ENCODE measurements at places on chromosomes 2 and 18. TPM values are rescaled to one million over a fixed set of nuclear protein-coding genes. Genes with fewer than 3 reads are reported as not detected.

GRCh38 chr18:1665079-1665478, 760.4 kb downstream of the ADCYAP1 start:
- ATAC-seq: peak; percentile 83

- ATAC-seq: peak; percentile 36
These were observed 12.1 kb downstream of the TGFA start for GRCh38 chr2:70541481-70542020.

DNA sequence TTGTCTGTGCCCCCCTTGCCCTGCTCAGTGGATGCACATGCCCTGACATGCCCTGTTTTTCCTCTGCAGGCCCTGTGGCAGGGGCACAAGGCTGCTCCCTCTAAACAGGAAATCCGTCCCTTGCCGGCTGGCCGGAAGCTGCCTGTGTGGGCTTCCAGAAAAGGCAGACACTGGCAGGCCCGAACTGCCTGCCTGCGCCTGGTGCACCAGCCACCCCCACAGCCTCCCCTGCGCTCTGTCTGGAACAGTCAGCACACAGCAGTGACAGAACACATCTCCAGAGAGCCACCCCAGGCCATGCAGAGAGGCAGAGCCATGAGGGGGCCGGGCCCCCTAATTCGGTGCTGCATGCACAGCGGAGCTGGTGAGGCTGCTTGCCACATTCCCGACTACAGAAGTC, 33.5 kb downstream of the LOXHD1 start:
- no peak for ATAC-seq

DNA sequence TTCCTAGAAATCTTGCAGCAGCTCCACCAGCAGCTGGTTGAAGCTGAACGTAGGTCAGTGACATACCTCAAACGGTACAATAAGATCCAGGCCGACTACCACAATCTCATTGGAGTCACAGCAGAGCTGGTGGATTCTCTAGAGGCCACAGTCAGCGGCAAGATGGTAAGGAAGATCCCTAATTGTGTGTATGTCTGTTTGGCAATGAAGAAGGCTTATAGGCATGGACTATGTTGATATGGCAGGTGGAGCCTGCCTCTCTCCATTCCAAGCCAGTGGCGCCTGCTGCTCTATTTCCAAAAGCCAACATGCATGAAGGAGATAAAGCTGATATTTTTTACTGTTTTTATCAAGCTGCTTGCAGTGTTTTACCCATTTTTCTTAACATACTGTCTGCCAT, 36.8 kb downstream of the ARMC9 start:
- ATAC-seq: no peak

- ATAC-seq: no peak
These were observed 198.1 kb downstream of the PDE1A start for GRCh38 chr2:182228741-182229140.

DNA sequence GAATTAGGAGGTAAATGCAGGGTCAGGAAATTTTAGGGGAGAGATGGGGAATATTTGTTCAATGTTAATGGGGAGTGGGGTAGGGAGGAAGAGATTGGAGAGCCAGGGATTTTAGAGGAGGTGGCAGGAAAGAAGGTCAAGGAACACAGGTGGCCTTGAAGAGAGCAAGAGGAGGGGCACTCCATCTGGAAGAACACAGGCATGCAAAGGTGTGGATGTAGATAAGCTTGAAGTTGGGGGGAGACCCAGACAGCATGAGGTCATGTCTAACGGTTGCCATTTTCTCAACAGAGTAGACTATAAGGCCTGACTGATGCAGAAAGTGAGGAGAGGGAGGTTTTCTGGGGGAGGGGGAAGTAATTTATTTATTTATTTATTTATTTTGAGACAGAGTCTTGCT, 77.5 kb downstream of the MAIP1 start:
- ATAC-seq: no peak

- ATAC-seq: no peak
These were observed 173.7 kb downstream of the PRKCE start for GRCh38 chr2:45825001-45825651.

DNA sequence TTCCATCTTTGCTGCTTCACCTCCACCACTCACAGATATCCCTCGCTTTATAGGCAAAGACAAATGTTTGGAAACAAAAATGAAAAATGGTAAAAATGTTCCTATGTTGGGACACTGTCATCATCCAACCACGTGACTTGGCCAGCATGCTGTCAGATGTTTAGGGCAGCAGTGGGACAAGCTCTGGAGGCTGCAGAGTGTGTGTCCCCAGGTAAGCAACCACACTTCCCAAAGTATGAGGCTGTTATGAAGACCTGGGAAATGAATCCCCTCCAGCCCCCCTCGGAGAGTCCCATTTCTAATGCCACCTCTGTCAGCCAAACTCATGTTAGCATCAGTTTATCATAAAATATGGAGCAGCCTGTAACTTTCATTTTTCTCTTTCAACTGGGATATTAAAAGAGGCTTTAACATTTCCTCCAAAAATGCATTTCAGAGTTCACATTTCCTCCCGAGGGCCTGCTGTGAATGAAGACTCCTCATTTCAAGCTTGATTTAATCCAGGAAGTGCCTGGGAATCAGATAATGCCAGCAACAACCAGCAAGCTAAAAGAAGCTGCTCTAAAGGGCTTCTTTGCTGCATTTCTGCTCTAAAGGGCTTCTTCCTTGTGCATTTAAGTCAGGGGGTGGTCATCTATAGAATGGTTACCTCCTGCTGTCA, 66.2 kb downstream of the APOB start:
- no peak for ATAC-seq

- ATAC-seq: no peak
These were observed 12.4 kb upstream of the XPO1 start for GRCh38 chr2:61550375-61551209.

DNA sequence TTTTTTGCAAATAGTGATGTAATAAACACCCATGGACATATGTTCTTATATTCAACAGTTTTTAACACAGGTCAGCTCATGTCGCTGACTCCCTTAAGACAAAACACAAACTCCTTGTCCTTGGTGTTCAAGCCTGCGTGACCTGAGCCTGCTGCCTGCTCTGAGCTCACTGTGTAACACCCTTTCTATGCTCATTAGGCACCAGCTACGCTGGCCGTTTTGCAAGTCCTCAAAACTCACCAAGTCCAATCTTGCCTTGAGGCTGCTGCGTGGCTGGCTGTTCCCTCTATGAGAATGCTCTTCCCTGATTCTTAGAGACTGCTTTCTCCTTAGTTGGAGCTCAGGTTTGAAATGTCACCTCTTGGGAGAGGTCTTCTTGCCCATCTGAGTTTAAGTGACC, 100.5 kb upstream of the GLI2 start:
- no peak for ATAC-seq

DNA sequence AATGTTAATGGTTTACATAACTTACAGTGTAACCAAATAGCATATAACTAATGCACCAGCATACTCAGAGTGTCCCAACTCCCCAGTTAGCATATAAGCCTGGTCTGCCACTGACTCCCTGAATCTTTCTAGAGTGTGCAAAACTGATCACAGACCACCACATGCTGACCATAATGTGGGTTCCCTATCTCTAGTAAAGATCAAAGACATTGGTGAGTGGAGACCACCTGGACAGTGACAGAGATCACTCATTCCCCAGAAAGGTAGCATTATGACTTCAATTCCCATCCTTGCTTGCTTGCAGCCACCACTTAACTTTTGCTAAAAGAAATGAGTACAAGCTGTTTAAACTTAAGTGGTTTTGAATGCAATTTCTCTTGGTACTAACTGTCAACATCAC, 39.0 kb downstream of the KANSL1L start:
- no peak for ATAC-seq

- no peak for ATAC-seq
These were observed 425.9 kb upstream of the SLC8A1 start for GRCh38 chr2:40877734-40878288.

- ATAC-seq: no peak
These were observed 49.2 kb downstream of the MYOM1 start for GRCh38 chr18:3170441-3171161.

- no peak for ATAC-seq
These were observed 72.9 kb downstream of the HS6ST1 start for GRCh38 chr2:128245813-128246212.

GRCh38 chr2:195495966-195496365, 161.1 kb upstream of the SLC39A10 start:
- ATAC-seq: no peak

- no peak for ATAC-seq
These were observed 304.6 kb upstream of the FAM98A start for GRCh38 chr2:33903701-33904100.

DNA sequence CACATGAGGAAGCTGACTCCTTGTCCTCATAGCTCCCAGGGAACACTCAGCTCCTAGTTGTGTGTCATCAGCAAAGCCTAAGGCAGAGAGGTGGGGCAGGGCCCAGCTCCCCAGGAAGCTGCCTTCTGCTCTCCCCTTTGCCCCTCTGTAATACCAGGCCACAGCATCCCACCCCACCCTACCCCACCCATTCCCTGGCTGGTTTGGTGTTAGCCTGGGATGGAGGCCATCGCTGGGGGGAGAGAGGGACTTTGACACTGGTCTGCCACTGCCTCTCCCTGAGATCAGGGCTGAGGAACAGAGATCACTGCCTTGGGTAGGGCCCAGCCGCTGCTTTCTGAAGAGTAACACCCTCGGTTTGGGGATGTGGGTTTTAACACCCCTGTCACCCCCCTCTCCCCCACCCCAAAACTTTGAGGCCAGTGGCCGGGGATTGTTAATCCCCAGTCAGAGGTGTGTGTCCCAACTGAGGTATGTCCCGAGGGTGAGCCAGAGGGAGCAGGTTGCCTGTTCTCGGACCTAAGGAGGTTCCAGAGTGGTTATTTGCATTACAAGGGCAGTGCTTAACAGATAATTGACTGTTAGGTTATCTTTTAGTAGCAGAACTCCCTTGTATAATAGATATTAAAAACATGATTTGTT, 41.4 kb downstream of the TET3 start:
- ATAC-seq: no peak

- ATAC-seq: no peak
These were observed 6.9 kb downstream of the ZNF516 start for GRCh38 chr18:76488190-76488589.

DNA sequence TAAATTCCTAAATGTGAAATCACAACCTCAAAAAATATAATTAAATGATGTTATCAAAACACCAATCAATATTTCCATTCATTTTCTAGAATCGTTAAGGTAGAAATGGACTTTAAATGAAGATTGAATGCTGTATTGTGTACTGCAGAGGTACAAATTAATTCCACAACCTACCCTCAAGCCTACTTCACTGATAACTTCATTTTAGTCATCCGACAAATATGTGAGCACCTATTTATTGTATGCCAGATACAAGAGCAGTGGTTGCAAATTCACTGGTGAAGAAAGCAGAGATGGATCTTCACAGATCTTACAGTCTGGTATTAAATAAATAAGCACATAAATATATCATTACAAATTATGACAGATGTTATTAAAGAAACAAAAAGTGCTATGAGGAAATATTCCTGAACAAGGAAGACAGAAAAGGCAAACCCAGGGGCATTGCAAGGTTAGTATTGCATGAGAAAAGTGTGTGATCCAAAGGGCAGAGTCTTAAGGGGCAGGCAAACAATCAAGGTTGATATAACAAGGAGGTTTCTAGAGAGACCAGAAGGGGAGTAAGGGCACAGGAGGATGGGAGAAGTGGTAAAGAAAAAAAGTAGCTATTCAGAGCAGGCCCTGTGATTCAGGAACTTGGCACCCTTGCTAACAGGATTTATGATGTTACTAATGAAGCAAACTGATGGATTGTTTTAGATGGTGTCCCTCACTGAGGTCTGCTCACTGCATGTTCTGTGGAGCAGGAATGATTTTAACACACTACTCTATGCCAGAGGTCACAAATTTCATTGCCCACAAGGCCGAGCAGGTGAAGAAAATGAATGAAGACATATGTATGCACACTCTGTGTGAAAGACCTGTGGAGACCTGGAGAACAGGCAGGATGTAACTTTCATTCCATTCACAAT, 128.0 kb upstream of the CCDC150 start:
- ATAC-seq: no peak

- ATAC-seq: no peak
These were observed 898.3 kb downstream of the CPS1 start for GRCh38 chr2:211454679-211455078.

DNA sequence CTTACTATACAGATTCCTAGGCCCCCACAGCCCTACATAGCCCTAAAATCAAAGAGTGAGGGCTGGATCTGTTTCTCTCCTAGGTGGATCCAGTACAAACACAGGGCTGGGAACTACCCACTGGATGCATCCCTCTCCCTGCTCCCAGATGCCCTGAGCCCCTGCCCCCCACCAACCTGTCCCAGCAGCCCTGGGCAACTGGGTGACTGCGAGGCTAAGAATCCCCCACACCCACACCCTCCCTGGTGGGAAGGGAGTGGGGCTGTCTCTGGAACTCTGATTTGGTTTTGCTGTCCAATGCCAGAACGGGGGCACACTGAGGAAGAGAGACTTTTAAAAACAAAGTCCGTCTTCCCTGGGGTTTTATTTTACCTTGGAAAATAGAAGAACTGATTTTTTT, 113.1 kb downstream of the SMAD7 start:
- no peak for ATAC-seq

GRCh38 chr2:197513915-197514314, 2.0 kb upstream of the MOB4 start:
- ATAC-seq: no peak

DNA sequence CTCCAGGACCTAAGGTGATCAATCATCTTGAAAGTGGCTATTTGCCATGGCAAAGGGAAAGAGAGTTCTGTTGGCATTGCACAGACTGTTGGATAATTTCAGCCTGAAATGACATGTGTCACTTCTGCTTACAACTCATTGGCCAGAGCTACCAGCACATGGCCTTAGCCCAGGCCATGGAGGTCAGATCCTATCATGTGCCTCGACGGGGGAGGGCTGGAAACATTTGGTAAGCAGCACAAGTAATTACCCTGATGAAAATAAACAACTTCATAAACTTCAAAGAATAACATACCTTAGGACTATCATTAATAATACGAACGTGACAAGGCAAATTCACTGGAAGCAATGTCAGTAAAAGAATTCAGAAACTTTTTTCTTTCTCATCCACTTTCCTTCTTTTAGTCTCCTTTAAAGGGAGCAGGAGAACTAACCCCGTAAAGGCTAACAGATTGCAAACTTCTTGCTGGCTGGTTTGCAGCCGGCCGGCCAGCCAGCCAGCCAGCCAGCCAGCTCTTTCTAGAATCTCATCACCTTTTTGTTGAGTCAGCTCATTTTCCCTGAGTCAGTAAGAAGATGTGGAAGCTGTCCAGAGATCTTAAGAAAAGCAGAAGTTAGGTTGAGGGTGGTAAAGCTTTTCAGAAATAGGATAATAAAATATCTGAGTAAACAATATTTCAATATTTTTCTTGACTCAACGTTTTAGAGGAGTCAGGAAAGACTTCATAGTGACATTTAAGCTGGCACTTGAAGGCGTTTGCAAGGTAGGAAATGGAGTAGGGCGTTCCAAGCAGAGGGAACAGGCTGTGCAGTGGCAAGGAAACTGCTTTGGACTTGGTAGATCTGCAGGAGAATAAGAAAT, 31.9 kb downstream of the CNRIP1 start:
- ATAC-seq: peak; percentile 56

Gene STARD6
- total RNA-seq: not detected

Gene RAB27B
- total RNA-seq: 2.4 TPM

Gene GKN2
- 0.47 TPM for total RNA-seq

Gene GATA6
- total RNA-seq: 0.87 TPM

Gene PRKAG3
- total RNA-seq: not detected

Gene RTP5
- total RNA-seq: 0.32 TPM

Gene HRH4
- 0.14 TPM for total RNA-seq

Gene DSG1
- 0.45 TPM for total RNA-seq

Gene SERPINB10
- not detected for total RNA-seq
